ENCODE measurements at places on chromosomes 1 and 21. TPM values are rescaled to one million over a fixed set of nuclear protein-coding genes. Genes with fewer than 3 reads are reported as not detected.

SELL gene
- total RNA-seq = not detected

GRCh38 chr1:169733924-169734323, at the start of gene SELE:
TSS of gene SELE (minus strand) at chr1:169734079. CDS start at chr1:169733612, 467 bp downstream.
- no peak for DNase-seq

AMY2A gene
- not detected for total RNA-seq

AXDND1 gene
- total RNA-seq = not detected

DNA sequence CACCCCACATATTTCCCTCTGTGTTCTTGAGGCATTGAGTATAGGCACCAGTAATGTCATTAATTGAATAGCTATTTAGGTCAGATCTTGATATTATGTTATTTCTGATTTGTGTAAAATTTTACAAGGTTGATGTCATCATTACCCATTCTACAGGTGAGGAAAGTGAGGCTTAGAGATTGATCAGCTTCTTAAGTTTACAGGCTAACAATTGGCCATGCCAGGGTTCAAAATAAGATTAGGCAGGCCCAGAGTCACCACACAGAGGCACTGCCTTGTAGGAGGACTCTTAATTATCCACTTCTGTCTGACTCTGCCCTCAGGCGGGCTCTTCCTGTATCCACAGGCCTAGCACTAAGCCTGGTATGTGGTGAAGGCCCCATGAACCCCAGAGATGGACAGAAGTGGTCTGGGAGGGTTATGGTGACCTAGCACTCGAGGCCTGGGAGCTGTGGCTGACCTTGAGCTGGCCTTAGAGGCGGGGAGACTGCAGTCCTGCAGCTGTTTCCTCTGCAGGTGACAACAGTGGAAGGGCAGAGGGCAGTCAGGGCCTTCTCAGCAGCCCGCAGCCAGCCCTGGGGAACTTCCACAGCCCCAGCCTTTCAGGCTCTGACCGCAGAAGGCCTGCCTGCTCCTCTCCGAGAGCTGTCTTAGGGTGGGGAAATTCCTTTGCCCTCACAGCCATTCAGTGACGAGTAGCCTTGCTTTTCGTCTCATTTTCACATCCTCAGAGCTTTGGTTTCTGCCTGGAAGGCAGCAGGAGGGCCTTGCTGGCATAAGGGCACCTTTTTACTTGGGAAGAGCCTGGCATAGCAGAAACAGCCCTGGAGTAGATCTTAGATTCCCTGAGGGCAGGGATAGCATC, 12.2 kb downstream of the ZDHHC18 start:
- peak; percentile 35 for DNase-seq

HSD3B1 gene
- not detected for total RNA-seq

DNA sequence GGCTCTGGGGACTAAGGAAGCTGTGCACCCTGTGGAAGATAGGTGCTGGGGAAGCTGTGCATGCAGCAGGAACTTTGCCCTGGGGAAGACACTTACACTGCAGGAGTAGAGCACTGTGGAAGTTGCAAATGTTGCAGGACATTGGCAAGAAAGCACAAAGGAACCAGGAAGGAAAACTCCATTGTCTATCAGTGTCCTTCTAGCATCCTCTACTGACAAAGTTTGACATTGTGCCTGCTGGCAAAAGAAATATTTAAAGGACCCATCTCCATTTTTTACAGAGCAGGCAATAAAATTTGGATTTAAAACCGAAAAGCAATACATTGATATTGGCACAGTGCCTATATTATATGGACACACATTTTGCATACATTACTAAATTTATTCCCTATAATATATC, 394.1 kb downstream of the PBX1 start:
- no peak for DNase-seq

ACTL8 gene
- not detected for total RNA-seq

DNA sequence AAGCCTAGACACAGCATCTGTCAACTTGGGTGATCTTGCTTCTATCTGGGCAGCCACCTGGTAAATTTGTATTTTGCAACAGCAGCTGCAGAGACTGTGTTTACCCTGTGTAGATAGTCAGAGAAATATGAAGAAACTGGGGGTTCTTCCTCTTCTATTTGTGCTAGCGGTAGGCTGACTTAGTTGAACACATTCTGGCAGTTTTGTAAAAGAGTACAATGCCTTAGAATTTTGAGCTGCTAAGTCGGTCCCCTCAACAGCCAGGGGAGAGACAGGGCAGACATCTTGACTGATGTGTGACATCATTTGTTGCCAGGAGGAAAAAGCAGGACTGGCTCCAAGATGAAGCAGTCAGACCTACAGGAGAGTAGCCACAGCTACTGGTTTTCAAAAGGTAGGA, 53.7 kb downstream of the KCNJ6 start:
- DNase-seq = peak; percentile 82

DNA sequence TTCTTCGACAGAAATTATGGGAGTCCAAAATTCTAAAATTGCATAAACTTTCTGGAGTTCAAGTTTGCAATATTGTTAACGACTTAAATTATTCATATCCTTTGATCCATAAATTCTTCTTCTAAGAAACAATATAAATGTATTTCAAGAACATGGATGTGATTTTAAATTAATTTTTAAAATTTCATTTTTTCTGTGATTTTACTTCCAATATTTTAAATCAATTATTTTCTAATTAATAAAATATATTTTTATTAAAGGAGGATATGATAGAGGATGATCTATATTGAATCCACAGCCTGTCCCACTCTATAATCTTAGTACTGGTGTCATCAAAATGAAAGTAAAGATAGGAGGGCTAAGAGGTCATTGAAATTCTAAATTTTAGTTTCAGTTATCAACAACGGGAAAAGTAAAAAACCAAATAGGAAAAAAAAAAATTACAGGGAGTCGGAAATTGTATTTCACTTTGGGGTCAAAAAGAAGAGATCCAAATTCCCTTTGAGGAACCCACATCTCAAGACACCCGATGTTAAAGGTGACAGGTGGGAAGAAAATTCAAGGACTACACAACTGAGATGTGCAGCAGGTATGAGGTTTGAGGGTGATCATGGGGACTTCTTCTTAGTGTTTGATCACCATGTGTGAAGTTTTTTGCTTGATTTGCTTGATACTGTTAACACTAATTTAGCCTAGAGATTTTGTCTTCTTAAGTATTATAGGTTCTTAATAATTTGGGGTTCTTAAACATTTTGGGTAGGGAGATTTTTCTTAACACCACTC, 154.8 kb upstream of the RGS18 start:
- no peak for DNase-seq

DNA sequence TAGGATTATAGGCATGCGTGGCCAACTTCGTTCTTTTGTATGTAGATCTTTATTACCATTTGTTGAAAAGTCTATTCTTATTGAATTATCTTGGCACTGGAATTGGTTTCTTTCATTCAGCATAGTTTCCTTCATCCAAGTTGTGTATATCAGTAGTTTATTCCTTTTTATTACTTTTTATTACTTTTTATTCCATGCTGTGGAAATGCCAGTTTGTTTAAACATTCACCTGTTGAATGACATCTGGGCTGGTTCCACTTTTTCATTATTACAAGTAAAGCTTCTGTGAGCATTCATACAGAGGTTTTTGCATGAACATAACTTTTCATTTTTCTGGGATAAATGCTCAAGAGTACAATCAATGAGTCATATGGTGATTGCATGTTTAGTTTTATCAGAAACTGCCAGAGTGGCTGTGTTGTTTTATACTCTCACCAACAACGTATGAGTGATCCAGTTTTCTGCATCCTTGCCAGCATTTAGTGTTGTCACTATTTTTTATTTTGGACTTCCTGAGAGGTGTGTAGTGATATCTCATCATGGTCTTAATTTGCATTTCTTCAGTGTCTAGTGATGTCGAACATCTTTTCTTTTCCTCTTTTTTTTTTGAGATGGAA, 28.6 kb downstream of the PTPRU start:
- no peak for DNase-seq

DNA sequence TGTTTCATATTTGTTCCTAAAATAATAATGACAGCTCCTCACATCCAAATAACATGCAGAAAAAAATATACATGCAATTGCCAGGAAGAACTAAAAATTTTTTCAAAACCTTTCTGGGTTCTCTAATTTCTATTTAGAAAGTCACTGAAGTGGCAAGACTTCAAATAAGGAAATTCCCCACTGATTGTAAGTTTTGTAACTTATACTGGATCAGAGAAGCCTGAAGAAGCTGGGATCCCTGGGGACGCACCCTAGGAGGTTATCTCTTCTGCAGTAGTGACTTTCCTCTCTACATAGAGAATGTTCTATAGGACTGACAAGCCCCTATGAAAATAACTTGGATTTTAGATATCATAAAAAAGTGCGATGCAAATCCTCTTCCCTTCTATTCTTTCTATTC, 182.6 kb downstream of the MRPL39 start:
- DNase-seq = no peak

- DNase-seq = no peak
Measured at GRCh38 chr1:226772446-226773139, 33.5 kb upstream of the ITPKB start.

DNA sequence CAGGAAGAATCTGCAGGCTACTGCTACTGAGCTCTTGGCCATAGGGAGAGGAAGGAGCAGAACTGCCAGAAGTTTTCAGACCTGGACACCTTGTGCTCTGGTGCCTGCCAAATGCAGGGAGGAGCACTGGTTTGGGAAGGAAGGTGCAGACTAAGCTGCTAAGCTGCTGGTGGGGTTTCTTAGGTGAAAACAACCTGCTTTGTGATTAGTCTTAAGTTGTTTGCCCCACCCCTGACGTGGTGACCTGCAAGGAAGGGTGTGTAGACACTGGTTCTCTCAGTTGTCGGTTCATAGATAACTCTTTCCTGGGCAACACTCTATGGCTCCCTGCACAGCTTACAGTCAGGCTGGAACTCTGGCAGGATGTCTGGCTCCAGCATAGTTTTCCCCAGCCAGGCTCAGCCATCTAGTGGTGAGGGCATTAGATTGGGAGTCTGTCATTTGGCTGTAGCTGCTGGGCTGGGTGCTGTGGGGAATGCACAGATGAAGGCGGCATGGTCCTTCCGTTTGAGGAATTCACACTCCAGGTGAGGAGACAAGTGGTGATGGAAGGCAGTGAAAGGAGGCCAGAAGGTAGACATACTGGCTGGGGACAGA, 10.3 kb upstream of the S100A10 start:
- peak; percentile 47 for DNase-seq

GRCh38 chr1:180181048-180181447, 26.4 kb downstream of the QSOX1 start:
- peak; percentile 18 for DNase-seq

- no peak for DNase-seq
Measured at GRCh38 chr1:195979646-195980045, 628.6 kb downstream of the KCNT2 start.

GRCh38 chr1:175099916-175100315, 32.3 kb downstream of the TNN start:
- DNase-seq = no peak

GRCh38 chr1:25556791-25557476, 13.5 kb downstream of the LDLRAP1 start:
- peak; percentile 68 for DNase-seq

LCE1D gene
- total RNA-seq = not detected

SCMH1 gene
- 34.8 TPM for total RNA-seq

- peak; percentile 64 for DNase-seq
Measured at GRCh38 chr1:244047621-244048255, 3.3 kb upstream of the ZBTB18 start.

MATN1 gene
- total RNA-seq = 0.05 TPM

- DNase-seq = no peak
Measured at GRCh38 chr1:11150326-11150725, 38.8 kb upstream of the ANGPTL7 start.

GJA9 gene
- total RNA-seq = not detected

DNA sequence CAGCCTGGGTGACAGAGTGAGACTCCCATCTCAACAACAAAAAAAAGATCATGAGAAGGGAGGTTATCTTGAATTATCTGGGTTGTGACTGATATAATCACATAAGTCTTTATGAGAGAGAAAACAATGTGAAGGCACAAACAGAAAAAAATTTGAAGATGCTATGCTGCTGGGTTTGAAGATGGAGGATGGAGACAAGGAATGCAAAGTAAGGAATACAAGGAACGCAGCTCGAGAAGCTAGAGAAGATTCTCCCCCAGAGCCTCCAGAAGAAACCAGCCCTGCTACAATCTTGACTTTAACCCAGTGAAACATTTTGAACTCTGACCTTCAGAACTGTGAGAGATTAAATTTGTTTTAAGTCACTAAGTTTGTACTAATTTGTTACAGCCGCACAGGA, 15.1 kb downstream of the EVI5 start:
- DNase-seq = no peak

ASAP3 gene
- 48.8 TPM for total RNA-seq

- DNase-seq = no peak
Measured at GRCh38 chr1:16608838-16609560, 4.4 kb downstream of the NBPF1 start.

DNA sequence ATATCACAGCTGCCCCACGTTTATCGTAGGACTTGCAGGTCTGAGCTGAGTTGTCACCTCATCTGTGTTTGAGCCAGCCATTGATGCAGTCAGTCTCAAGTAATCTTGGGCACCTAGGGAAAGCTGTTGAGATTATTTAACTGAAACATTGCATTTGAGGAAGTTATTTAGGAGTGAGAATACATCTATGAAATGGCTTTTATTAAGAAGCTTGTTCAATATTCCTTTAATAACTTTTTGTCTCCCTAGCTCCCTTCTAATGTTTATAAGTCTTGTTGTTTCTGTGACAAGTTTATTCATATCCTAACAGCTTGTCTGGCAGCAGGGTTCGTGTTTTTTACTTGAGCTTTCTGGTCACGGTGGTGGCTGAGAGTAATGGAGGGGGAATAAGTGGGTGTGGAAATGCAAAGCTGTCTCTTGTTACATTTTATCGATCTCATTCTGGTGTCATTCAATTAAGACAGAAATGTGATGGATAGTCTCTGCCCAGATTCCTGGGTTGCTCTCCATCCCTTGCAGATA, 555.9 kb downstream of the USP25 start:
- DNase-seq = no peak

SHC1 gene
- total RNA-seq = 165 TPM

DNA sequence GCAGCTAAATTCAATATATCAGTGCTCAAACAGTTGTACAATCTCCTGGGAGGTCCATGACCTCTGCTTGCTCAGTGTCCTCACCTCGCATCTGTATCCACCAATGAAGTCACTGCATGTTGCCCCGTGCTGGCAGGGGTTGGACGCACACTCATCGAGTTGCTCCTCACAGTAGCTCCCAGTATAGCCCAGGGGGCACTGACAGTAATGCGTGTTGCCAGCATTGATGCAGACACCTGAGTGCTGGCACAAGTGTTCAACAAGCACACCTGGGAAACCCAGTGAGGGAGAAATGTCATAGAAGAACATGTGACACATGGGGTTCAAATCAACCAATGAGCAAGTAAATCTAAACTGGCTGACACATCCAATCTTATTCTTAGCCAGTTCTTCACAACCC, 40.9 kb upstream of the ADAM30 start:
- DNase-seq = no peak

- DNase-seq = no peak
Measured at GRCh38 chr1:175162955-175163354, 29.6 kb downstream of the KIAA0040 start.

ITPKB gene
- 2.1 TPM for total RNA-seq

AMIGO1 gene
- total RNA-seq = 0.37 TPM

ZC3H12A gene
- 6.5 TPM for total RNA-seq

TEKT2 gene
- not detected for total RNA-seq

- DNase-seq = no peak
Measured at GRCh38 chr1:46617108-46617800, 643 bp upstream of the MOB3C start.

SPATA6 gene
- total RNA-seq = 4.8 TPM

All from myocyte (in vitro differentiated cells).